ENCODE measurements at places on chromosomes 5 and 9.
A peak's percentile ranks its signal among the peaks of the same experiment; 100 is the strongest.

- no peak for DNase-seq
Observed at GRCh38 chr5:9479990-9480389, 65.9 kb downstream of the SEMA5A start.

DNA sequence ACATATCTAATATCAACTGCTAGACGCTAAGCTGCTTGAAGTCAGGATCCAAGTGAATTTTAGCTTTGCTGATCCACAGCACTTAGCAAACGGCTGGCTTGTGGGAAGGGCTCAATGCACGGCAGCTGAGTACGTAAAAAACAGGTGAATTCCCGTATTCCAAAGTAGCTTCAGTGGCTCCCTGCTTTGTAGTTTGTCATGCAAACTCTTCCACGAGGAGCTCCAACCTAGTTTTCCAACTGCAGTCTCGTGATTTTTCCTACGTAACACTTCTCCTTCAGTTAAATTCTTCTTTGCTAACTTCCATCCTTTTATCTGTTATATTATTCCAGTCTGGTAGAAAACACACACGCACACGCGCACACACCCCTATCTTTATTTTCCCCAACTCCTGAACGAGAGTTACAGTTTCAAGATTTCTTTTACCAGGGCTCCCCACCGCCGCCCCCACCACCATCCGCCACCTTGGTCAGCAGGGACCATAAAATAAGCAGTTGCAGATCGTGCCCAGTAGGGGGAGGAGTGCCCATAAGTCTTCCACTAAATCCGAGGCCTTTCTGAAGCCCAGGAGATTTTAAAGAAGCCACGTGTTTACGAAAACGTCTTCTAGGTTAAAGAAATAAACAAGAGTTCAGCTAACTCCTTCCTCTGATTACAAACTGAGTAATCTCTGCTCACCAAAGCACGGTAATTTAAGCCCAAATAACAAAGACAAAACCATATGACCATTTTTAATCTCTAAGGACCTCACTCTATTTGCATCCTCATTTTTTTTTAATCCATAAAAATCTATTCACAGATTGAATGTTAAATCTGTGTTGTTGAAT lies 34.8 kb upstream of the TRIO start:
- peak; percentile 77 for DNase-seq

- no peak for DNase-seq
Observed at GRCh38 chr9:121269642-121270254, 1.8 kb downstream of the GSN start.

GRCh38 chr5:87899208-87899661 lies 369.4 kb downstream of the TMEM161B start:
- DNase-seq = no peak

DNA sequence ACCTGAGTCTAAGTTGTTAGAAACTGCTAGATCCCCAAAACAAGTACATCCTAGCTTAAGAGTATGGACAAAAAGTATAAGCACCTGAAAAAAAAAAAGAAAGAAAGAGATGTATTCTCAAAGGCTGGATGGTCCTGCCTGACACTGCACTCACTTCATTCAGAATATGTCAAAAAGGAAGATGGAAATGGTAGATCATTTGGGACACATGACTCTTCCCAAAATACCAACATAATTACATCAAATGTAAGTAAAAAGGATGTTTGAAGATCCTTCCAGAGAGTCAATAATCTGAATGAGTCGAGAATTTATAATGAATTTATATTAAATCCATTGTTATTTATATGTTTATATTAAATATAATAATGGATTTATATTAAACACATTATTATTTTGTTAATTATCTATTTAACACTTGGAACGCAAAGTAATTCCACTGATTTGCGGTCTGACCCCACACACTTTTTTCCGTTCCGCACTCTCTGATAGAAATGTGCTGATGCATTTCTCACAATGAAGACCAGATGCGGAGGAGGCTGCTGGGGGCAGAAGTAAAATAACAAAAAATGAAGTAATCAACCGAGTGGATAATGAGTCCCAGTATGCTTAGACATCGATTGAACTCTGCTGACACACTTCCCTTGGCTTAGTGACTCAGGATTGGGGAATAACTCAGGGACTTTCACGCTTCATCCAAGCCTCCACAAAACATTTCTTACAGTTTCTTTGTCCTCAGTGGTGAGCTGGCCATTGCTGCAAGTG lies 201.2 kb downstream of the ADAMTS12 start:
- DNase-seq = peak; percentile 95

DNA sequence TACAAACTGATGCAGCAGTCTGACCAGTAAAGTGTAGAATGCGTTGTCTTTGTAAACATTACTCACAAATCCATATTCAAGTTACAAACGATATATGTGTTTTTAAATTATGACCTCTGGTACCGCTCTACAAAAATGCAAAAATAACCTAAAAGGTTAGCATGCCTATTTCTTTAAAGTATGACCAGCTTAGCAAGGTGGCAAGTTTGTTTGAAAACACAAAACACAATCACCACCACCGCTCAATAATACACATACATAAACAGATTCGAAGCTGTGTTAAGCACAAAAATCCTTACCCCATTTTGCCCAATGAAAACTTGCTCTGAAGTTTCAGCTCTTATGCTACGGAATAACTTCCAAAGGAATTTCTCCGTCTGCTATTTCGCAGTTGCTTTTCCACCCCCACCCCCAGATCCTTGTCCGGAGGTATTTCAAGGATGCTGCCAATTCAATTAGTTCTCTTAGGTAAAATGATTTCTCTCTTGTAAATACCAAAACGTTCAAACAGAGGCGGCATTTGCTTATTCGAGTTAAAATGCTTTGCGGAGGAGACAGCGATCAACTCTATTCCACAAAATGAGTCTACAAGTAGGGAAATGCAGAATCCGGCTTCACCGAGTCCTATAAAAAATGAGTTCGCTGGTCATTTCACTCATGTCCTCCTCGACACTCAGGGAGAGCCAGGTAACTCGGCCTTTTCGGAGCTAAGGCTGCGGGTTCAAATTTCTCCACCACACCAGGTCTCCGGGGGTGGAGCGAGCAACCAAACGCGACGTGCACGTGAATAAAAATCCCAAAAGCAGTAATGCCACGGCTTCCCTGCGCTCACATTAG lies 1.2 kb downstream of the HOMER1 start:
- DNase-seq = no peak

- DNase-seq = peak; percentile 47
Observed at GRCh38 chr9:128550770-128551656, 1.4 kb upstream of the SPTAN1 start.

DNA sequence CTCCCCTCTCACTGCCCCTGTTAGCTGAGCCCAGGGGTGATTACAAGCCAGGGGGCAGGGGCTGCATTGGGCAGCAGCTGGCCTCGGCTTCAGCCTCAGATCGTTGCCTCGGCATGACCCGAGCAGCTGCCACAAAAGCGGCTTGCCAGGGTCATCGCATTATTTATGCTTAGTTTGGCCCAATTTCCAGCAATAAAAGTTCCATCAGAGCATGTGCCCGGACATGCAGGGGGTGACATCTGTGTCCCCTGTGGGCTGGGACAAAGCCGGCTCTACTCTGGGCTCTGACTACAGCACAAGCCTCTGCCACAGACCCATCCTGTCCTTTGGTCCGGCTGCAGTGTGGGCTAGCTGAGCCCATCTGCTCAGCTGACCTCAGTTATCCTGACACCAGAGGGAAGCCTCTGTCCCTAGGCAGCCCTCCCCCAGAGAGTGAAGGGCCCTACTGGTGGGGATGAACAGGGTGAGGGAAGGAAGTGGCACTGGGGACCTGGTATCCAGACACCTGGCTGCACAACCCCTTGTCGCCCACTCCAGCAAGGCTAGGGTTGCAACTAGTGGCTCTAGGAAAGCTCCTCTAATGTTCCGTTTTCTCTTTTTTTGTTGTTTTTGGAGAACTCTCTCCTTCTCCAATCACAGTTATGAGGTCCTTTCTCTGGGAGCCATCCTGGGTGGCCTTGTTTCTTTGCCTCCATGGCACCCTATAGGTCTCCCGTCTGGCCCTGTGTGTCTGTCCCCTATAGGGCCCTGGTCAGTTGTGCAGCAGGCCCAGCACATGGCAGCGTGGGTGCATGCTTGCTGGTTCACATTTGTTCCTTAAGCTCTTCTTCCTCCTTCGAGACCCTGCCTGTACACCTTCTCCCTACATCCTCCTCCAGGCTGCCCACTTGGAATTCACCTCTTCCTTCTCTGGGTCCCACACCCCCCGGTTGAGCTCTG lies 13.3 kb upstream of the GADD45G start:
- no peak for DNase-seq

DNA sequence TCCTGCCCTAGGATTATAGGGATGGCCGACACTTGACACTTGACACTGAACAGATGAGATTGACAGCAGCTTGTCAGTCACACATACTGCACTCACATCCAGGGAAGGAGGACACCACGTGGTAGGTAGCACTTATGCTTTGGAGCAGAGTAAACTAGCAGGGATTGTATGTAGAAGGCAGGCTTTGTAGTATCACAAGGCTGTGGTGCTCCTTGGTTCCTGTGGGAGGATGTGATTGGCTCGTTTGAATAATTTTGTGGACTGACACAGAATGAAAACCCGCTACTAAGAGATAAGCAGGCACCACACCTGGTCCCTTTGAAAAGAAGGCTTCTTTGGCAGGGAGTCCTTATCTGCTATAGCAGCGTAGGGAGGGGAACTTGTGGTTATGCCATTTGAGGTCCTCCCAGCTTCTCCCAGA lies 63.6 kb upstream of the IL12B start:
- no peak for DNase-seq
